ENCODE measurements at places on chromosomes 12 and 14. TPM values are rescaled to one million over a fixed set of nuclear protein-coding genes. Genes with fewer than 3 reads are reported as not detected.

Gene DENR
- 33.4 TPM for total RNA-seq

Gene OAS2
- total RNA-seq, result 0.98 TPM

Gene DHH
- under 0.01 TPM for total RNA-seq

Gene LRFN5
- 56.8 TPM for total RNA-seq

Gene TMEM120B
- 7.4 TPM for total RNA-seq

Gene SLC4A8
- 35.2 TPM for total RNA-seq

Gene LARP4
- 67.4 TPM for total RNA-seq

Gene NEMP1
- 6.1 TPM for total RNA-seq

Gene ISCU
- total RNA-seq, result 34.9 TPM

Gene SLC6A15
- total RNA-seq, result 56.8 TPM

Gene TSPAN8
- total RNA-seq, result 0.25 TPM

Gene FSCB
- not detected for total RNA-seq

Gene SMCO2
- total RNA-seq, result not detected

Gene NTN4
- 51.1 TPM for total RNA-seq

Gene HCAR3
- total RNA-seq, result under 0.01 TPM

Gene BMP4
- 0.98 TPM for total RNA-seq

Gene C12orf56
- total RNA-seq, result 0.25 TPM

Gene IQSEC3
- total RNA-seq, result 6.6 TPM

Gene GALNT6
- 0.49 TPM for total RNA-seq

Gene IL31
- total RNA-seq, result not detected

Gene NTF3
- total RNA-seq, result 7.1 TPM

Gene TRHDE
- 14.0 TPM for total RNA-seq

Gene HOXC12
- total RNA-seq, result not detected

Gene TMTC2
- 23.4 TPM for total RNA-seq

Gene STAC3
- total RNA-seq, result 0.25 TPM

Gene TPH2
- total RNA-seq, result not detected

Gene EFS
- total RNA-seq, result 11.1 TPM

Gene TAS2R42
- not detected for total RNA-seq

Gene CPSF6
- total RNA-seq, result 95.4 TPM

Gene PLEKHG7
- total RNA-seq, result not detected

Gene HOTAIR
- not detected for total RNA-seq

Gene CNPY2
- total RNA-seq, result 32.0 TPM

Gene CACNA1C
- 24.1 TPM for total RNA-seq

Gene E2F7
- 1.5 TPM for total RNA-seq

Gene FAIM2
- 24.6 TPM for total RNA-seq

Gene OR4E2
- not detected for total RNA-seq

Gene AQP2
- total RNA-seq, result not detected

Gene GALNT4
- total RNA-seq, result 2.5 TPM

Gene RERGL
- total RNA-seq, result 0.74 TPM

Gene SRRM4
- total RNA-seq, result 13.8 TPM

Gene DDIT3
- 6.1 TPM for total RNA-seq

Gene GOLGA5
- 23.1 TPM for total RNA-seq

Gene DAO
- not detected for total RNA-seq

Gene AGAP2
- 40.6 TPM for total RNA-seq

Measured in temporal lobe (tissue), 4 donors.